NCI-H524 treated with DMSO at 0.1 percent for 48 hours (cell line): ENCODE measurements at places on chromosomes 13 and 19.

DNA sequence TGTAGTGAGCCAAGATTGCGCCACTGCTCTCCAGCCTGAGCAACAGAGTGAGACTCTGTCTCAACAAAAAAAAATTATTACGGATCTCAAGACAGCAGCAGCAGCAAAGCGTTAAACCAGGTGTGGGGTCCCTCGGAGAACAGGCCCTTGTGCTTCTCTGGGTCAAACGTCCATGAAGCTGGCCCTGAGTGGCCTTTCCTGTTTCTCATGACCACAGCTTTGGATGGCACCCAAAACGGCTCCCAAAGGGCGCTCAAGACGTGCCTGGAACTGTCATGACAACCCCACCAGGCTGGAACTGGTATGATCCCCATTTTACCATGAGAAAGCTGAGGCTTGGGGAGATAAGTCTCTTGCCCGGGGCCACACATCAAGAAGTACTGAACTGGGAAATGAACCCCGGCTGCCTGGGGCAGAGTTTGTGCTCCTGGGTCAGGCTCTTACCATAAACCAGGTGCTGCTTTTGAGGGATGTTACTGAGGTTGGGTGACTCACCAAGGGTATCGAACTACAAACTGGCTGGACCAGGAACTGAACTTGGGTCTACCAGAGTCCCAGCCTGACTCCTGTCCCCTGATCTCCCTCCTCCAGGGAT is 11.6 kb upstream of the SAMD1 start:
- no peak for DNase-seq

DNA sequence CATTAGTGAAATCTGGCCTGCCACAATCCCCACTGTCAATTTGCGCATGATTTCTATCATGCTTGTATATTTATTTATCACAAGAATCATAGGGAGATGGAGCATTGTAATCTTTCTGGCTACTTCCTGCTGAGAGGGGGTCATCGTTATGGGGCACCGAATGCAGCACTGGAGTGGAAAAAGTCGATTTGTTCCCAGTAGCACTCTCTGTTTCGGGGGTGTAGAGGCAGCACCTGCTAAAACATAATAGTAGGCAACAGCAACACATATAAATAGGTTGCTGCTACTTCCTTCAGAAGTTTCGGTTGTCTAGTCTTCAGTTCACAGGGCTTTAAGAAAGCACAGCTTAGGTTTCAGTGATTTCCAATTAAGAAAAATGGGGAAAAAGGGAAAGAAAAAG is 23.4 kb upstream of the CEACAM21 start:
- DNase-seq = no peak

DNA sequence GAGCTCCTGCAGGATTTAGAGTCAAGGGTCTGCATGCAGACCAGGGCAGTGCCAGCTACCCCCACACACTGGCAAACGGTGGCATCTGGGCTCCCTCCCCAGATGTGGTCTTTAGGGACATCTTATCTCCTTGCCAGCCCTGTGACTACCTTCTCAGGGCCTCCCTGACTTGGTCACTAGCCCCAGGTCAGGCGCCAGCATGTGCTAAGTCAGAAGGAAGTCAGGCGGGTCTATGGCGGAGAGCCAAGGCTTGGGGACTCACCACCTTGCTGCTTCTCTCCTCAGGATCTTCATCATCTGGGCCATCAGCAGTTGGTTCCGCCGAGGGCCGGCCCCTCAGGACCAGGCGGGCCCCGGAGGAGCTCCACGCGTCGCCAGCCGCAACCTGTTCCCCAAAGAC is 17.6 kb downstream of the CLPTM1 start:
- no peak for DNase-seq

- no peak for DNase-seq
These were observed 1.6 kb upstream of the KLK10 start for GRCh38 chr19:51020988-51021651.

DNA sequence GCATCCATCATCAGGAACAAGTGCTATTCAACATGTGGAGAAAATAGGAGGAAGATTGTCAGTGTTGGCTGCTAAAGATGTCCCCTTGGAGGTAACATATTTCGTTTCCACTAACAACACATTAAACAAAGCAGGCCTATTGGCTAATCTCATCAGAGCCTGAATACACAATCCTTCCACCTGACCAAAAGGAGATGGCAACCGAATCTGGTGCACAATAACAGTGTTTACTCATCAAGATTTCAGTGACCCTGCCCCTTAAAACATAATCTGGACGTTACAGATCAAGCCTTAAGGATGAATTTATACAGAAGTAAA is 582.5 kb downstream of the EFNB2 start:
- no peak for DNase-seq

GRCh38 chr19:2771786-2772674 is 11.0 kb downstream of the SGTA start:
- no peak for DNase-seq

DNA sequence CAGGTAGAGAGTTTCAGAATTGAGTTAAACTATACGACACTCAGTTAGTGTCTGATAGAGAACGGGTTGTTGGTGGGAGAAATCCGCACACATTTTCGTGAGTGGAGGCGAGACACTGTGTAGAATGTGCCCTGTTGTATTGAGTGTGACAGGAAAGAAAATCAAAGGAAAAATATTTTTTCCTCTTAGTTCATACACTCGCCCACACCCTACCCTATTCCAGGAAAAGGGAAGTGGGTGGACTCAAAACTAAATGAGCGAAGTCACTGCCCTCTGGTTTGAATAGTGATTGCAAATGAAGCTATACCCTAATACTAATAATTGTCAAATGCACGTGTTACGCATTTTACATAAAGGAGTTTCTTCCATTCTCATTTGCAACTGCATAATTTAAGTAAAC is 2.0 kb downstream of the ZNF347 start:
- DNase-seq = no peak

GRCh38 chr13:112434937-112435523 is 58.9 kb downstream of the SPACA7 start:
- no peak for DNase-seq

DNA sequence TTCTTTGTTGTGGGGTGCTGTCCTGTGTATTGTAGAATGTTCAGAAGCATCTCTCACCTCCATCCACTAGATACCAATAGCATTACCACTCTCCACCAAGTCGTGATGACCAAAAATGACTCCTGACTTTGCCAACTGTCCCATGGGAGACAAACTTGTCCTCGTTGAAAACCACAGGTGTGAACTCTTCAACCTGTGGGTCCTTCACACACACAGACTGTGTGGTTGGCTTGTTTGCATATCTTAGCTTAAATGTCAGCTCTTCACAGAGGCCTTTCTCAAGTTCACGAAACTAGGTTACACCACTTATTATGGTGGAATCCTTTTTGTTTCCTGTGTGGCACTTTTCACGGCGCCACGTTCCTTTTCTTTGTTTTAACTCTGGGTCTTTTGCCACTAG is 6.8 kb downstream of the GPC5 start:
- no peak for DNase-seq

GRCh38 chr19:7068599-7068998 is 904 bp upstream of the ZNF557 start:
- DNase-seq = no peak

- no peak for DNase-seq
These were observed 111.3 kb upstream of the PCDH9 start for GRCh38 chr13:67341406-67341805.

- DNase-seq = no peak
These were observed 20.6 kb upstream of the CD33 start for GRCh38 chr19:51204321-51204720.
